ENCODE measurements at places on chromosomes 3 and 15. TPM values are rescaled to one million over a fixed set of nuclear protein-coding genes. Genes with fewer than 3 reads are reported as not detected.

- no peaks in the 10 kb centered on the region for H3K36me3 ChIP-seq
- no peak for DNase-seq
- H3K4me1 ChIP-seq, result no peaks in the 10 kb centered on the region
- peaks cover 5% of the 10 kb centered on the region for H3K27me3 ChIP-seq
- H3K4me3 ChIP-seq, result no peak overlapping the region
Observed at GRCh38 chr3:73235768-73236167, 174.3 kb downstream of the EBLN2 start.

DNA sequence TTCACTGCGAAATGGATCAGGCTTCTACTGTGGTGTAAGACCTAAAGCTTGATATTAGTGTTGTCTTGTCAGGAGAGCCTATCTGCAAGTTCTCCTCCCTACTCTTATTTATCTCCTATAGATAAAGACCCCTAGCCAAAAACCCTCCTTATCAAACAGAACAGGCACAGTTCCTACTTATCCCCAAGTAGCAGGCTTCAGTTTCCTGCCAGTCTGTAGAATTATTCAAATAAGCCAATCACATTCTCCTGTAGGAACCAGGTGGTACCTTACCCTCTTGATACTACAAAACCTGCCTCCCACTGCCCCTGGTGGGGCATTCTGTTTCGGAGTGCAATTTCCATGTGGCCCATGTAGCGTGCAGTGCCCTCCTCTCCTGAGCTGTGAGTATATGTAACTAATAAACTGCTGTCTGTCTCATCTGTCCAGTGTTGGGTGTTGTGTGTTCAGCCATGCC is 28.7 kb downstream of the HDGFL3 start:
- H3K4me1 ChIP-seq, result peaks cover 7% of the 10 kb centered on the region
- no peak for DNase-seq
- H3K36me3 ChIP-seq, result no peaks in the 10 kb centered on the region
- no peaks in the 10 kb centered on the region for H3K27me3 ChIP-seq
- H3K27ac ChIP-seq, result no peak overlapping the region

DNA sequence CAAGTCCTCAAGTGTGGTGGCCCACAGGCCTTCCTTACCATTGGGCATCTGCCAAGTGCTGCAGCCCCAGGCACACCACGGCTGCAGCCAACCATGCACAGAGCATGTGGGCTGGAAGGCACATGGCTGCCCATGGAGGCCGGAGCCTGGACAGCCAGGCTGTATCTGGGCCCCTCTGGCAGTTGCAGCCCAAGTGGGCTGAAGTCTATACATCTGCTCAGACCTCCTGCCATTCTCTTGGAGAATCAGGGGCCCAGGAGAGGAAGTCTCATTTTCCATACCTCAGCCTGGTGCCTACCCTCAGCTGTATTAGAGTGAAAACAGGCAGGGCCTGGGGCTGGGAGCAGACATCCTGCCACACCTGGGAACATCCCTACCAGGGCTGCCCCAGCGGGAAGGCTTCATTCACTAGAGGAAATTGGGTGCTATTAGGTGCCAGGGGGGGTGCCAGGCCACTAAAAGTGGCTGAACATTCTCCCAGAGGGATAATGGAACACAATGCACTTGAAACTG is 48.0 kb upstream of the SLCO2A1 start:
- DNase-seq, result no peak
- no peak overlapping the region for H3K4me3 ChIP-seq
- no peaks in the 10 kb centered on the region for H3K4me1 ChIP-seq

DNA sequence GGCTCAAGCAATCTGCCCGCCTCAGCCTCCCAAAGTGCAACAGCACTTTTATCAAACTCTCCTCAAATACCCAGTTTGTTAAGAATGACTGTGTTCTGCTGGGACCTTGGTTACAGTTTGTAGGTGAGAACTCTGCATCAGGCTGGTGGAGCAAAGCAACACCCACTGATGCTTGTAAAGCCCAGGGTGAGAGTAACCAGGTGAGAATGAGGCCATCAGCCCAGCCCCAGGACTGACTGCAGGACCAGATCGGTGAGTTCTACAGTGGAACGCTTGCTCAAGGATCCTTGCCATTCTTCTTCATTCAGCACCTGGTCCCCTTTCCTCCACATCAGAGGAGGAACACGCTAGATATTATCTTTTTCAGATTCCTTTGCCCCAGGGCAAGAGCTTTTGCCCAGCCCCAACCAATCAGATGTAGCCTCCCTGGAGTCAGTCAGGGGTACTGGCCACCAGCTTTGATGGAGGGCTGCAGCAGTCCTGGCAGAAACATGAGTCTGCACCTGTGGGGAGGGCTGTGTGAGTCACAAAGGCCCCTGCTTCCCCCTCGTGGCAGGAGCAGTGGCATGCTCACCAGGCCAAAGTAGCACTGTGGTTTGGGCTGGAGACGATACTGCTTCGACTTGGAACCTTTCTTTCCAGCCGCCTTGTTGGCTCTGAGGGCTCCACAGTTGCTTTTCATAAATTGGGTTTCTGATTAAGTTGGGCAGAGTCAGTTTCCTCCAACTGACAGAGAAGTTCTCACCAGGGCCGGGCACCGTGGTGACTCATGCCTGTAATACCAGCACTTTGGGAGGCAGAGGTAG is 3.5 kb upstream of the SHISA5 start:
- peak; percentile 58 for DNase-seq
- H3K36me3 ChIP-seq, result no peaks in the 10 kb centered on the region
- no peaks in the 10 kb centered on the region for H3K27me3 ChIP-seq
- H3K4me1 ChIP-seq, result peaks cover 43% of the 10 kb centered on the region

DNA sequence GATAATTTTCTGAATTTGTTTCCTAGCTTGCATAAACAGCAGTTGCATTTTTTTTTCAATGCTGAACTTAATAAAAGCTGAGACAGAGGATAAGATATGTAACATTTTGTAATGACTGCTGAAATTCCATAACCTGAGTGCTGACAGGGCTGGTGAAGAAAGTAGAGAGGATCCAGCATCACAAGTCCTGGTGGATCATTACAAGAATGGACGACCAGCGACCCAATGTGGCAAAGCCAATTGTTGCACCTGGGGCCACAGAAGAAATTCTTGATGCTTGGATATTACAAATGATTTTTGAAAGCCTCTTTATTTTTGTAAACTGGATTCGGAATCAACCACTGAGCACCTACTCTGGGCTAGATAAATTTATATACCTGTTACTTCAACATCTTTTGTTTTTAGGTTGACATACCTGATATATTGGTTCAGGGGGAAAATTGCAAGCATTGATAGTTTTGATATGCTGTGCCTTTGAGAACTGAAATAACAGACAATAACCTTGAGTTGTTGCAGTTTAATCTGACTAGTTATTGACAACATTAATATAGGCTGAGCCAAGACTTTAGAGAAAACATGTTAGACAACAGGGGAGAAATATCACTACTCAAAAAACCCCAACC is 3.9 kb upstream of the ACTL6A start:
- no peak overlapping the region for H3K4me3 ChIP-seq
- H3K27me3 ChIP-seq, result peaks cover 6% of the 10 kb centered on the region
- no peaks in the 10 kb centered on the region for H3K36me3 ChIP-seq
- DNase-seq, result peak; percentile 25

RASSF1 gene
- total RNA-seq, result 83.5 TPM

All from T-helper 17 cell (primary cell).